ENCODE measurements at places on chromosomes 3 and 15.

DNA sequence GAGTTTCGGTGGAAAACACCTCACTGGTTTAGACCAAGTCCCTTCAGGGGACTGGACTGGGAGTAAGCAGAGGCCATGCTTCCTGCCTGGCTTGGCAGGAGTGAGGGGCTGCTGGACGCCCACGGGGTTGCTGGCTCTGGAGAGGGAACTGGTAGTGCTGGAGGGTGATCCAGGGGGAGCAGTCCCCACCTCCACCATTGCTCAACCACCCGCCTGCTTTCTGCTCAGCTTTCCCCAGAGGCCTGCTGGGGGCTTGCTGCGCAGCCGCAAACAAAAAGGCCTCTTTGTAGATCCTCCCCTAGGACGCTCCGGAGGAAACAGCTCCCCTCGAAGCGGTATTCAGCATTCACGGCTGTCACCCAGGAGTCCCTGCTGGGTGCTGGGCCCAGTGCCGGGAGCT lies 33.5 kb downstream of the EBLN2 start:
- DNase-seq = no peak

DNA sequence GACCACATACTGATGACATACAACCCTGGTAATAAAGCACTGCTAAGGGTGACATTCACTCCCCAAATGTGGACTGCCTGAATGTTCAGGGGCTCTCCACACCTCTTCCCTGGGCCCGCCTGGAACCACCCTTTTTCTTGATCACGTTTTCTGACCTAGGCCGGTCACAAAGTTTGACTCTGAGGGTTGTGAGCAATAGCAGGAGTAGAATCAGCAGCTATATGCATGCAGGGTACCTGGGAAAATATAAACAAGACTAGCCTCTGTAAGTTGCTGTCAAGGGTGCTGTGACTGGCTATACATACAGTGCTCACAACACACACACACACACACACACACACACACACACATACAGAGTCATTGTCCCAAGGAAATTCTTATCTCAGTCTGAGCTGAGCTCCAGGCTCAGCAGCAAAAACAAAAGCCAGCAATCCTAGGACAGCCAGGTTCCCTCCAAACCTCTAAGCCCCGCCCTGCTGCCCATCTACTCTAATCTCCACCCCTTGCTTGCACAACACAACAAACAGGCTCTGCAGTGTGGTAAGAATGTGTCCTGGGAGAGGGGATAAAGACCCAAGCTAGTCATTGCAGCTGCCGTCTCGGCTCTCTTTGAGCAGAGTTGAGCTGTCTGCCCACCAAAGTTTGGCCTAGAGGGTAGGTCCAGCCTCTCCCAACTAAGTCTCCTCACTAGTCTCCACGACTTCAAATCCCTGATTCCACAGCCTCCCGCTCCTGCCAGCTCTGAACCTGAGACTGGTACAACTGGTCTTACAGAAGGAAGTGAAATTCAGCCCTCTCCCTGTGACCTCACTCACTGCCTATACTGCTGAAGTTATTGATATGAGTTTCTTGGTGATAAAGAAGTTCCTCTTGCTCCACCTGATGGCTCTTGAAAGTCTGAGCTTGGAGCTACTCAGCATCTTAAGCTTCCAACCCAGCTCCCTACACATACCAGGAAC lies 2.2 kb downstream of the BMF start:
- no peak for DNase-seq

DNA sequence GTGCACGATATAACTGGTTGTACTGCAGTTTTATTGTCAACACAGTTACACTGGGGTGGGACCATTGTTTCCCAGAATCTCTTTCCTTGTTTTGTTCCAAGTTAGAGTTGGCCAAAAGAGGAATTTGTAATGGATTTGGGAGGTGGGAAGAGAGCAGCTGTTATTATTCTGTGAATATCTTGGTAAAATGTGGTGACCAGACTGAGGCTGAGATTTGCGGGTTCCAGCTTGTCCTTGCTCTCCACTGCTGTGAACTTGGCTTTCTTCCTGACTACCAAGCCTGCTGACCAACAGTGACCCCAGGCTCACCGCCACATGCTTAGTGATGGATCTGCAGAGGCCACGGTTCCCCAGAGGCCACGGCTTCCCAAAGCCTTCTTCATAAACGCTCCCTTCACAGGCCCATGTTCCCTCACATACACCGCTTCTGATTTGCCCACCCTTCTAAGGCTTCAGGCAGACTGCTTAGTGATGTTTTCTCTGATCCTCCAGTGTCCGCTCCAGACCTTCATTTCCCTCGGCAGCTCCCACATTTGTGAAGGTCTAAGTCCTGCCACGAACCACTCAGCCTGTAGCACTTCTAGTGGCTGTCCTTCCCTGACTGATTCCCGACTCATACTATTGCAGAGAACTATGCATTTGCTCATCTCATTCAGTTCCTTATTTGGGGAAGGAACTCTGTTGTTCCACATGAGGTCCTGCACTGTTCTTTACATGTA lies 525.5 kb upstream of the RGMA start:
- DNase-seq = no peak

DNA sequence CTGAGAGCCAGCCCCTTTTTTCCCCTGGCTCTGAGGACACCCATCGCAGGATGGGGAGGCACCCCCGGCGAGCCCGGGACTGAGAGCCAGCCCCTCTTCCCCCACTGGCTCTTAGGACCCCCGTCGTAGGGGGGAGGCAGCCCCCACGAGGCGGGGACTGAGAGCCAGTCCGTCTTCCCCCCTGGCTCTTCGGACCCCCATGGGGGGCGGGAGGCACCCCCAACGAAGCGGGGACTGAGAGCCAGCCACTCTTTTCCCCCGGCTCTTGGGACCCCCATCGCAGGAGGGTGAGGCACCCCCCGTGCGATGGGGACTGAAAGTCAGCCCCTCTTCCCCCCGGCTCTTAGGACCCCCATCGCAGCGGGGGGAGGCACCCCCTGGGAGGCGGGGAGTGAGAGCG lies 36.8 kb upstream of the SSUH2 start:
- no peak for DNase-seq

GRCh38 chr15:67750371-67750770 lies 74.9 kb upstream of the SKOR1 start:
- no peak for DNase-seq

DNA sequence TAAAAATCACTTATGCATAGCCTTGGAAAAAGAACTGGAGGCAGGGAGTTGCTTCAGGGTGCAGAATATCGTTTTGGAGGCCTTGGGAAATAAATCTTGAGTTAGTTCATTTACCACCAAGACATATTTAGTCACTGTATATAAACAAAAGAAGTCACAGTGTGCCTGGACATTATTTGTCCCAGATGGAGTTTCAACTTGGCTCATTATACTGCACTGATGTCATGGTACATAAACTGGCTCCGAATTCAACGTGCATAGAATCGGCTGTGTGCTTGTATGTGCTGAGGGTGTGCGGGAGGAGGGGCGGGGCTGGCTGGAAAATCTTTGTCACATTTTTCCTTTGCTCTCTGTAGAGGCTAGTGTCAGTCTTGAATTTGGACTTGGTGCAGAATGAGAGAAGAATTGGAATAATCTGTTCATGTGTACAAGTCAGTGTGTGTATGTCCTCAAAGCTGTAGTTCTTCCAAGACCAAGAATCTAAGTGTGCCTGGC lies 86.6 kb downstream of the FNDC3B start:
- DNase-seq = peak; percentile 92

DNA sequence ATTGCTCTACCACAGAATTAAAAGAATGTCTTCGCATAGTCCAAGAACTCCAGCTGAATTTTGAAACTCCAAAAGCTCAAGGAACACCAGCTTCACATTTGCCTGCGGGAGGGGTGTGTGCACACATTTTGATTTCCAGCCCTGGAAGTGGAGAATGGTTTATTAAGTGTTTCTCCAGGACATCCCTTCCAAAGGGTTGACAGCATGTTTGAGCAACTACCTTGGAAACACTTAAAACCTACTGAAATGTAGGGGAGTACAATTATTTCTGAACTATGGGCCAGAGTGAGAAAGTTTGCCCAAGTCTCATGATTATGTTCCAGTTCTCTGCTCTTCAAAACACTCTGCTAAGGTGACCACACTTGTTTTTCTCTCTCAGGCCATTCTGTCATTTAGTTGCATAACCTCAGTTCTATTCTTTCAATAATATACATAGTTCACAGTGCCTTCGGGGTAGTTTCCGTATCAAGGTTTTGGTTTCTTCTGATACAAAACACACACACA lies 7.9 kb downstream of the ACP3 start:
- no peak for DNase-seq

GRCh38 chr3:58198804-58199203 lies 12.0 kb downstream of the DNASE1L3 start:
- DNase-seq = peak; percentile 29

DNA sequence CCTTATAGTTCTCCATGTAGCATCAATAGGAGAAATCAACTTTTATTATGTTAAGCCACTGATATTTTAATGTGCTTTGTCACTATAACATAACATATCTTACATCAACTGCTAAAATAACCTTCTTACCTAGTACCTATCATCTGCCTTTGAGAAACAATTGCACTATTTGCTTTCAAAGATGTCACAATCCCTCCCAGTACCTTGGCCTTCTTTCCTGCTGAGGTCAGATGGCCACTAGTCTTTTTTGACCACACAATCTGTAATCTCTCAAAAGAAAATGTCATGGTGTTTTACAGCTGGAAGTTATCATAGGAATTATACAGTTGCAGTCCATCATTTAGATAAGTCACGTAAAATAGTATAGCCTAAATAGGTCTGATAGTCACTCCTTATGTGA lies 247.5 kb upstream of the SLITRK3 start:
- DNase-seq = no peak

DNA sequence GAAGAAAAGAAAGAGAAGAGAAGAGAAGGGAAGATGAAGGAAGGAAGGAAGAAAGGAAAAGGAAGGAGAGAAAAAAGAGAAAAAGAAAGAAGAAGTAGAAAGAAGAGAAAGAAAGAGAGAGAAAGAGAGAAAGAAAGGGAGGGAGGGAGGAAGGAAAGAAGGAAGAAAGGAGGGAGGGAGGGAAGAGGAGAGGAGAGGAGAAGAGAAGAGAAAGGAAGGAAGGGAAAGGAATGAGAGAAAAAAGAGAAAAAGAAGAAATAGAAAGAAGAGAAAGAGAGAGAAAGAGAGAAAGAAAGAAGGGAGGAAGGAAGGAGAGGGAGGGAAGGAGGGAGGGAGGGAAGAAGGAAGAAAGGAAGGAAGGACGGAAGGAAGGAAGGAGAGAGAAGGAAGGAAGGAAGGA lies 217.9 kb upstream of the POU1F1 start:
- DNase-seq = no peak

GRCh38 chr3:24523988-24524727 lies 29.5 kb upstream of the THRB start:
- DNase-seq = no peak

GRCh38 chr3:108091498-108092250 lies 843 bp upstream of the CD47 start:
- no peak for DNase-seq

DNA sequence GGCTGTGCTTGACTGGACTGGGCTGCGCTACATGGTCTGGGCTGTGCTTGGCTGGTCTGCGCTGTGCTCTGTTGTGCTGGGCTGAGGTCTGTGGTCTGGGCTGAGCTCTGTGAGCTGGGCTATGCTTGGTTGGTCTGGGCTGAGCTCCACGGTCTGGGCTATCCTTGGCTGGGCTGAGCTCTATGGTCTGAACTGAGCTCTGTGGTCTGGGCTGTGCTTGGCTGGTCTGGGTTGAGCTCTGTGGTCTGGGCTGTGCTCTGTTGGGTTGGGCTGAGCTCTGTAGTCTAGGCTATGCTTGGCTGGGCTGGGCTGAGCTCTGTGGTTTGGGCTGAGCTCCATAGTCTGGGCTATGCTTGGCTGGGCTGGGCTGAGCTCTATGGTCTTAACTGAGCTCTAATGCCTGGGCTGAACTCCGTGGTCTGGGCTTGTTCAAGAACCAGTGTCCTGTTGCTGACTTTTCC lies 92.0 kb downstream of the PLXNA1 start:
- peak; percentile 84 for DNase-seq

DNA sequence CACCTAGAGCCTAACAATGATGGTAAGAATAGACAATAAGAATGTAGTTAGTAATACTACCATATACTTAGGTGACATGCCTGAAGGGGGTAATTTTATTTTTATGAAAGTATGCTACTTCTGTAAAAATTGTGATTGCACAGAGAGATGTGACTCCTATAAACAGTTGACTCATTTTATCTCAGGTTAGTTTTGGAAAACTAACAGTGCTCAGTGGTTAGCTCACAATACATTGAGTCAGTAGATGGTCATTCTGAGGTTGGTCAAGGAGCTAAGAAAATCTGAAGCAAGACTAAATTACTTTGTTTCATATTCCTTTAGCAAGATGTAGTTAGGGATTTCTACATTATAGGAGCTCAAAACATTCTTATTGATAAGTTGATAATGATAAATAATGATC lies 271.0 kb downstream of the EDEM1 start:
- no peak for DNase-seq

DNA sequence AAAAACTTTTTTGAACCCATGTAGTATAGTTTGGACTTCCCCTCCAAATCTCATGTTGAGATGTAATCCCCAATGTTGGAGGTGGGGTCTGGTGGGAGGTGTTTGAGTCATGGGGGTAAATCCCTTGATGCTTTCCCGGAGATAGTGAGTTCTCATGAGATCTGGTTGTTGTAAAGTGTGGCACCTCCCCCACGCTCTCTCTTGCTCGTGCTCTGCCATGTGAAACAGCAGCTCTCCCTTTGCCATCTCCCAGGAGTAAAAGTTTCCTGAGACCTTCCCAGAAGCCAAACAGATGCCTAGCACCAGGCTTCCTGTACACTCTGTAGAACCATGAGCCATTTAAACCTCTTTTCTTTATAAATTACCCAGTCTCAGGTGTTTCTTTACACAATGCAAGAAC lies 16.0 kb upstream of the RNU6-1 start:
- DNase-seq = no peak

- no peak for DNase-seq
Observed at GRCh38 chr15:73319460-73320245, 49.1 kb downstream of the HCN4 start.

- peak; percentile 77 for DNase-seq
Observed at GRCh38 chr3:159897331-159898075, 91.1 kb upstream of the IL12A start.

- no peak for DNase-seq
Observed at GRCh38 chr3:112407214-112407887, 74.4 kb downstream of the CD200 start.

DNA sequence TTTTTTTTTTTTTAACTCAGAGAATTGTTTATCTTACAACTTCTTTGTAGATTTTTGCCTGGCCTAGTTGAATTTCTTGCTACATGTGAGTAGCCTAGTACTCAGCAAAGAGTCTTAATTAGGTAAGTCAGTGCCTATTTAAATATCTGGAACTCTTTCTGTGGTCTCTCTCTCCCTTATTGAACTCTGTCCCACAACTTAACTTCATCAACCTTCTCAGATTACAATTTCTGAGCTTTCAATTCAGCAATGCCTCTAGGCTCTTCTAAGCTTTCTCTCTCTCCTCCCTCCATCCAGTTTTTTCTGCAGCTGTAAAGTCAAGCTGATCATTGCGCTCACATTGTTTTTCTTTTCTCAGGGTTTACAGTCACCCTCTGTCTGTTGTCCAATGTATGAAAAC lies 517.6 kb upstream of the ROBO1 start:
- no peak for DNase-seq

GRCh38 chr3:42052484-42053351 lies 38.4 kb upstream of the TRAK1 start:
- DNase-seq = peak; percentile 73

GRCh38 chr3:148879256-148879655 lies 14.2 kb downstream of the CPA3 start:
- no peak for DNase-seq

All from EH (cell line).